ENCODE measurements at places on chromosomes 12 and 14. TPM values are rescaled to one million over a fixed set of nuclear protein-coding genes. Genes with fewer than 3 reads are reported as not detected.
A peak's percentile ranks its signal among the peaks of the same experiment; 100 is the strongest.

GRCh38 chr12:2820432-2820831 is 8.0 kb downstream of the ITFG2 start:
- DNase-seq = no peak

GRCh38 chr14:75871181-75871880 is 110.5 kb downstream of the TGFB3 start:
- peak; percentile 51 for DNase-seq

The ITGB7 gene
- 0.54 TPM for total RNA-seq

The RFX4 gene
- not detected for total RNA-seq
